ENCODE measurements at places on chromosomes 11 and 22. TPM values are rescaled to one million over a fixed set of nuclear protein-coding genes. Genes with fewer than 3 reads are reported as not detected.
A peak's percentile ranks its signal among the peaks of the same experiment; 100 is the strongest.

GRCh38 chr11:15622231-15622890, 507.6 kb downstream of the INSC start:
- DNase-seq, result no peak

GRCh38 chr11:65857853-65858680, at the start of gene CFL1:
Gene CFL1, minus strand, starts transcription at chr11:65858180. Its CDS starts 81 bp downstream, at chr11:65858099.
- DNase-seq, result peak; percentile 99

DNA sequence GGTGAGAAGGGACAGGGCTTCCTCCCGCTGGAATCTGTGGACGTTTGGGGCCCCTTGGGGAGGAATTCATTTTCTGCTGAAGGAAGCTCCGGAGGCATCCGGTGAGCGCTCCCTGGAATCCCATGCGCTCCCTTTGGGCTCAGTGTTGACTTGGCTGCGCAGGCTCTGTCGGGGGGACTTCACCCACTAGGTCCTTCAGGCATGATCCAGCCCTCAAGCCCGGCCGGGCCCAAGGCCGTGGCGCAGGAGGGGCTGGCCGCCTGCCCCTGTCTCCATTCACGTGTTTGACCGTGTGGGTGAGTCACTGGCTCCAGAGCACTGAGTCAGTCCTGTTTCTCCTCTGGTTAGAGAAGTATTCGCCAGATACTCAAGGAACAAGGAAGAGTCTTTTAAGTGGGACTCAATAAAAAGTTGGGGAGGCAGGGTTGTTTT, 1.4 kb downstream of the CTTN start:
- peak; percentile 90 for DNase-seq

CLDN5 gene
- not detected for total RNA-seq

RABL2B gene
- total RNA-seq, result 42.1 TPM

Data from osteocyte (in vitro differentiated cells).